Fibroblast of pulmonary artery (primary cell): ENCODE measurements at places on chromosomes 12 and 14.
A peak's percentile ranks its signal among the peaks of the same experiment; 100 is the strongest.

GRCh38 chr14:101828046-101828445 lies 66.5 kb downstream of the PPP2R5C start:
- DNase-seq = peak; percentile 40

DNA sequence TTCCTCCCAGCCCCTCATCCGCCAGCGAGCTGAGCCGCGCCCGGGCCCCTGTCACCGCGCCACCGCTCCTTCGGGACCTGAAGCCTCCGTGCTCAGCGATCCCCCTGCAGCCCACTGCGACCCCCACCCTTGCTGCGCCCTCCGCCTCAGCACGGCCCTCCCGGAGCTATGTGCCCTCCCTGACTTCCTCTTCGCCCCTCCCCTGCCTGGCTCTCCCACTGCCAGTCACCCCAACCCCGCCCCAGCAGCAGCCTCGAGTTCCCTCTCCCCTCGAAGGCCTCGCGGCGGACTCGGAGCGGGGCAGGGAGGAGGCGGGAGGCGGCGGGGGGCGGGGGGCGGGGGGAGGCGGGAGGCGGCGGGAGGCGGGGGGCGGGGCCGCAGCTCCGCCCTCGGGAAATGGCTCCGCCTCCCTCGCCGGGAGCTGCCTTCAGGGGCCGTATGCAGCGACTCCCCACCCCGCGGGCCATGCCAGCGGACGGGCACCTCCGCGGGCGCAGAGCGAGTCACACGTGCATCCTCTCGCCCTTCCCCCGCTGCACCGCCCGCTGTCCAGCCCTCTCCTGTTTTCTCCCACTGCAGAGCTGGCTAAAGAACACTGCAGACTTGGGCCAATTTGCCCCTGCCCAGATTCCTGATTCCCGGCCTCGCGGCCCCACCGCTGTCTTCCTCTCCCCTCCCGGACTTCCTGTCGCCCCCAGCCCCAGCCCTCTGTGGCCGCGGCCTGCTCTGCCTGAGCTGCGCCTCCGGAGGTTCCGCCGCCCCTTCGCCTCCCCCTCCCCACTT lies 29.1 kb upstream of the ADIPOR2 start:
- DNase-seq = peak; percentile 93

DNA sequence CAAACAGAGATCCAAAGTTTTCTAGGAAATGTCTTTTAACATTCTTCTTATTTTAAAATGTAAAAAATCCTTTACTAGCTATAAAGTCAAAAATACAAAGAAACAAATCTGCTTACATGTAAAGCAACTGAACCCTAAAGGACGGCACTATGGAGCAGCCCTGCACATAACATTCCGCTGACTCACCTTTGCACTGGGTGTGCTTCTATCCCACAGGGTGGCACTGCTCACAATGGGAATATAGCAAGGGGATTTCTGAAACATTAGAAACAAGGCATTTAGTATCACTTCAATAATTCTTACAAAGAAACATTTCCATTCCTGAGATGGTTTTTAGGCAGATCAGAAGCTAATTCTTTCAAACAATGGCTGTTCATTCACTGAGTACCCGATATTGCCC lies 94.3 kb downstream of the C12orf42 start:
- DNase-seq = no peak

- no peak for DNase-seq
Measured at GRCh38 chr12:106696681-106697417, 77.6 kb upstream of the RIC8B start.

DNA sequence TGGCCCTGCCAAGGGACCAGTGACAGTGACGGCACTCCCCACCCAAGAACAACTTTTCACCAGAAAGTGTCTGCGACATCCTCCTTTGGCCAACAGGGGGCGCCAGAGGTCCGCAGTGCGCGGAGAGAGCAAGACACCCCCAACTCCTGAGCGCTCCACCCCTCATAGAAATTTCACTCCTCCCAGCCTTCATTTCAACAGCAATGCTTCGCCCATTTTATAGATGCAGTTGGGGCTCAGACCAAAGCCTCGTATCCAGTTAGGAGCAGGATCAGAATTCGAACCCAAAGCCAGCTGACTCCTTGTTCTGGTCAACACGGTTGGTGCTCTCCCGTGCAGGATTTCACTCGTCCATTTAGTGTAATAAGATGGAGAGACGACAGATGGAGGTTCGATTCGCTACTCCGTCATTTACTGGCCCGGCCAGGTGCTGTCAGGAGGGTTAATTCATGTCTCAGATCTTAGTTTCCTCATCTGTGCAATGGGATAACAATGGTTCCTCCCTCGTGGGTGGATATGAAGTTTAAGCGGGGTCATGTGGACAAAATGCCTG lies 2.4 kb upstream of the POP5 start:
- peak; percentile 73 for DNase-seq

DNA sequence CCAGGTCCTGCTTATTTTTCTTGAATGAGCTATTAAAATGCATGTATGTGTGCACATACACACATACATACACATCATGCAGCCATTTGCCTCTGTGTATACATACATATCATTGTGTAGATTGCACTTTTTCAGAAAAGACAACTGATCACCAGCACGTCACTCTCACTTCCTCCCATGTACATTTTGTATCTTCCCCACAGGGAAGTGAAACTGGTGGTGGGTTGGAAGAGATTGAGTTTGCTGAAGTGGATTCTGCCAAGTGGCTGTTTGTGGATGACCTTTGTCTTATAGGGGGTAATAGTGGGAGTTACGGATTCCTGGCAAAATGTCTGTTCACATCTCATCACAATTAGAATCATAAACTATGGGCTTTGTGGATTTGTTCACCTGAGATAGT lies 448.6 kb downstream of the RAD51B start:
- no peak for DNase-seq

- peak; percentile 94 for DNase-seq
Measured at GRCh38 chr12:124568431-124569374, 1.3 kb upstream of the NCOR2 start.

GRCh38 chr12:8866429-8866828 lies 44.0 kb downstream of the A2ML1 start:
- DNase-seq = no peak

DNA sequence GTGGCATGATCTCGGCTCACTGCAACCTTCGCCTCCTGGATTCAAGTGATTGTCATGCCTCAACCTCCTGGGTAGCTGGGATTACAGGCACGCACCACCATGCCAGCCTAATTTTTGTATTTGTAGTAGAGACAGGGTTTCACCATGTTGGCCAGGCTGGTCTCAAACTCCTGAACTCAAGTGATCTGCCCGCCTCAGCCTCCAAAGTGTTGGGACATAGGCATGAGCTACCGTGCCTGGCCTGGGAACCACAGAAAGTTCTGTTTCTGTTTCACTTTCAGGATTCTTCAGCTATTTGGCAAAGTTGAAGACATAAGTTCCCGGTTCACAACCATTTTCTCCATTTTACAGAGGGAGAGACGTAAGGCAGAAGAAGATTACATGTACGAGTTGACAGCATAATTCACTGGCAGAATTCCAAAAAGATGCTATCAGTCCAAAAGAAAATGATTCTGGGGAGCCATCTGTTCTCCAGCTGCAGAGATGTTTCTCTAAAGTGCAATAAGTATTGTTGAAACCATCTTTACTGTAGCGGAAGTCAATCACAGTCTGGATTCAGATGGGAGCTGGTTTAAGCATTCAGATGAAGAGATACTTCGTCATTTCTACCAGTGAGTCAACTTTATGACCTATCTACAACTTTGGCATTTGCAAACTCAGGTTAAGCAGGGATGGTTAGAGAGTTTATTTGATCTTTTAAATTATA lies 8.1 kb upstream of the RNF34 start:
- peak; percentile 73 for DNase-seq

DNA sequence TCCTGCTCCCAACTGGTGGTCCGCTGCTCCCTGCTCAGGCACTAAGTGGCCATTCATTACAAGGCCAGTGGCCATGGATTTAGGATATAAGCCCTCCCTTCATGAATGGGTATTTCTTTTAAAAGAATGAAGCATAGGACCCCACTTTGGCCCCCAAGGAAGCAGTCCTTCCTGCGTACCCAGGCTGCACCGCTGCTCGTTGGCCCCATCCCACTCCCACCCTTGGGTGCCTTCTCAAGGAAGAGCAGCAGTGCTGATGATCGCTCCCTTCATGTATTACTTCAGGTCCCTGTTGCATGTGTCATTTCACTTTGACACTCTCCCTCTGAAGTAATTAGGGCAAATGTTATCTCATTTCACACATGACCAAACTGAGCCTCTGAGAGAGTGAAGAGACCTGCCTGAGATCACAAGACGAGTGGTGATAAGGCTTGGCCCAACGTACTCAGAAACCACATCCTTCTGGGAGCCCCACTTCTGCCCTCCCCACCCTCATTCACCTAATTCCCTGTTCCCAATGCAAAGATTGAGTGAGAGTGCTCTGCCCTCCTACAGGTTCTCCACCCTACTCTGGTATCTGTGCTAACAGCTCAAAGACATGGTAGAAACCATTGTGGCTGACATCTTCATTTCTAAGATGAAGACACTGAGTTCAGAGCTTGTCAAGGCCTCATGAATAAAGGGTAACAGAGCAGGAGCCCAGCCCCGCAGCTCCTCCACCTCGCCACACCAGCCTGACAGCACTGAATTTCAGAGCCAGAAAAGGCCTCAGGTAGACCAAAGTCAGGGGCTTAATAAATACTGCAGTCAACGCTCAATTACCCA lies 10.3 kb upstream of the KRT2 start:
- no peak for DNase-seq

- DNase-seq = no peak
Measured at GRCh38 chr14:28783664-28784063, 17.1 kb downstream of the FOXG1 start.

DNA sequence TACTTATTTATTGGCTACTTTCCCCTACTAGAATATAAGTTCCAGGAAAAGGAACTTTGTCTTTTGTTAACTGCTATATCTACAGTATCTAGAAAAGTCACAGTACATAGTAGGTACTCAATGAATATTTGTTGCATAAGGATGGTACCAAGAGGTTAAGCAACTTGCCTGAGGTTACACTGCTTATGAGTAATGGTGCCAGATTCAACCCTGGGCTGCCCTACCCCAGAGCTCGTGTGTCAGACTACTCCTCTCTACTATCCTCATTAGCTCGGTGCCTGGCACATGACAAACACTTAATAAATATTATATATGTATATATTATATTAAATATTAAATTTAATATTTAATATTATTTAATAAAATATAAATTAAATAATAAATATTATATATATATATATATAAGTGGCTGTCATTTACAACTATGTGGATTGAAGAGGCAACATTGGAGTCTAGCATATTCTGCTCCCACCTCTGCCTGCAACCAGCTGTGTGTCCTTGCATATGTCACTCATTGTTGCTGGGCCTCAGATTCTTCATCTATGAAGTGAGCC lies 25.4 kb downstream of the UTP20 start:
- DNase-seq = no peak

- DNase-seq = no peak
Measured at GRCh38 chr14:55873169-55873568, 245.0 kb upstream of the PELI2 start.

- no peak for DNase-seq
Measured at GRCh38 chr12:19130224-19131024, 891 bp downstream of the PLEKHA5 start.

DNA sequence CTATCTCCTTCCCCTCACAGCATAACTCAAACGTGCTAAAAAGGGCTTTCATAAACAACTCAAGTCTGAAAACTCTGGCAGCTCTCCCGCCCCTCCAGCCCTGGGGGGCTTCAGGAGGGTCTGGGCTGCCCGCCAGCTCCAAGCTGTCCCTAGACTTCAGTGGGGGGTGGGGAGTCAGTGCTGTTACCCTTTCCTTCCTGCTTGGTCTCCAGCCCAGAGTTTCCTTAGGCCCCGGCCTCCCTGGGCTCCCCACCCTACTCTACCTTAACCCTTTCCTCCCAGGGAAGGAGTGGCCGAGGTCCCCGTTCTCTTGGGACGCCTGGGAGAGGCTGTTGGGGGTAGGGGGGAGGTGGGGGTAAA lies 530 bp upstream of the NYNRIN start:
- peak; percentile 48 for DNase-seq

DNA sequence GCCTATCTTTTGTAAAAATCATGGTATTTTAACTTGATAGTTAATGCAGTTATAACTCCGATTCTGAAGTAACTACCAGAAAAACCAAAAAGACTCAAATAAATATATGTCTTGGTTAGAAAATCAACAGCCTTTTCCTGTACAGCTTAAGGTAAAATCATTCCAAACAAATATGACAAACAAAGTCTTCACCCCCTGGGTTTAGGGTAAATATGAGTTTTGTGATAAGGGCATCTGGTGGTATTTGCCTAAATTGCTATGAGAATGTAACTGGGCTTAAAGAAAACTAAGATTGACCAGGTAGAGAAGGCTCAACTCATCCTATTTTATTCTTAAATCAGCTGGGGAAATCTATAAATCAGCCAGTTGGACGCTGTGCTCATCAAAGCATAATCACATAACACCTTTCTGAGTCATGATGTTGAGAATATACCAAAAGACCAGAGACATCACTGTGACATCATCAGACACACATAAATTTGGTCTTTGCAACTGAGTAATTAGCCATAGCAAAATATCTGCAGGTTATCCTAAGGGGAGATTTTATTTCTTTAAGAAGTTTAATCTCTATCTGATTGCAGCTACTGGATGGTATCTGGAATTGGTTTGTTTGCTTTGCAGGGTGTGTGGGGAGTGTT lies 133.9 kb downstream of the STXBP6 start:
- DNase-seq = no peak

DNA sequence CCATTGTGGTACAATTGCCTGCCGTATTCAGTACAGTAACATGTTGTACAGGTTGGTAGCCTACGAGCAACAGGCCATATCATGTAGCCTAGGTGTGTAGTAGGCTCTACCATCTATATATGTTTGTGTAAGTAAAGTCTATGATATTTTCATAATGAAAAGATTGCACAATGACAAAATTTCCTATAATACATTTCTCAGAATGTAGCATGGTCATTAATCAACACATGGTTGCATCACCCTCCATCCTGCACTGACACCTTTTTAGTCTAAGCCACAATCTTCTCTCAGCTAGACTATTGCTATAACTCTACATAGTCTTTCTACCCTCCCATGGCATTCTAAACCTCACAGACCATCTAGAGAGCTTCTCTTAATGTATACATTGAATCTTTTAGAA lies 158.5 kb upstream of the HMGA2 start:
- no peak for DNase-seq

DNA sequence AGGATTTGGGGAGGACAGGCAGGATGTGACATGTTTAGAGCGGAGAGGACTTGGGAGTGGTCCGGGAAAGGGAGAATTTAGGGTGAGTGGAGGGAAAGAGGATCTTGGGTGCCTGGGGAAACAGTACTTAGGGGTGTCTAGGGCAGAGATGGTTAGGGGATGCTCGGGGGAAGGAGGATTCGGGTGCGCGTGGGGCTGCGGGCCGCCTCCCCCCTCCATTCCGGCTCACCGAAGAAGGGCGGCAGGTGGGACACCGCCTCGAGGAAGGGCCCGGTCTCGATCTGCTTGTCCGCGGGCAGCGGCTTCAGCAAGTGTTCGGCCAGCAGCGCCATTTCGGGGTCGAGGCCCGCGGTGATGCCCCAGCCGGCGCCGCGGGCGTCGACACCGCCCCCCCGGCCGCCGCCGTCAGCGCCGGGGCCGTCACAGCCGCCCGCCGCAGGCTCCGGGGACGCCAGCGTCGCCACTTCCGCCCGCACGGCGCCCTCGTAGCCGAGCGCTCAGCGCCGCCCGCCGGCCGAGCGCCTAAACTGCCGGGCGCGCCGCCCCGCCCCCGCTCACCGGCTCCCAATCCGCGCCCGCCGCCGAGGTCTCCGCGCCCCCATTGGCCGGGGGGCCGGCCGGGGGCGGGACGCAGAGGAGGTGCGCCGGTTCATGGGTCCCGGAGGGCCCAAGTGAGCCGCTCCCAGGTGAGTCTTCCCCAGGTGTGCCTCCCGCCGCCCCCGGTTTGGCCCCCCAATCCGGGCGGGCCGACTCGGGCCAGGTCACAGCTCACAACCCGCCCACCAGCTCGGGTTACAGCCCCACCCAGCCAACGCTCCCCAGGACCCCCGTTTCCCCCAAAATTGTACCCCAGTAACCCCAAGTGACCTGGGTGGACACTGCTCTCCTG lies at the start of gene GLTP:
TSS of gene GLTP (minus strand) at position 499 of the 889 bp plus-strand sequence. CDS start at position 332, 167 bp downstream.
- DNase-seq = peak; percentile 70
